ENCODE measurements at places on chromosomes 2 and 18.

GRCh38 chr2:168678153-168678853 is 124.1 kb upstream of the NOSTRIN start:
- DNase-seq = no peak

- DNase-seq = no peak
Observed at GRCh38 chr2:159128191-159128590, 158.3 kb downstream of the WDSUB1 start.

GRCh38 chr2:226829721-226830631 is 5.9 kb upstream of the RHBDD1 start:
- DNase-seq = no peak

- DNase-seq = no peak
Observed at GRCh38 chr2:45458909-45459563, 152.0 kb downstream of the SRBD1 start.

- DNase-seq = no peak
Observed at GRCh38 chr2:208265371-208265800, 669 bp upstream of the PIKFYVE start.

DNA sequence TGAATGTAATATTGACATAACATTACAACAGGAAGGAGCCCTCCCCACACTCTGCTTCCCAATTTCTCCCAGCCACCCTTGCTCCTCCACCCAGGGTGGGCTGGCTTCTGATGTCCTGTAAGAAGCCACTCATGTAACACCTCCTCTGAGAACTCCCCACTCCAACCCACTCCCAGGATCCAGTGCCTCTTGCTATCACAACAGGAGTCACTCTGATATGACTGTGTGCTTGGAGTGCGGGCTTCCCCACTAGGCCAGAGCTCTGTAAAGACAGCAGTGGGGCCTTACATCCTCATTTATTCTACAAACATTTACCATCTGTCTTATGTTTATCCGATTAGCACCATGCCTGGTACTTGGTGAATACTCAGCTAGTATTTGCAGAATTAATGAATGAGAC is 65.1 kb downstream of the PTGR3 start:
- DNase-seq = no peak

DNA sequence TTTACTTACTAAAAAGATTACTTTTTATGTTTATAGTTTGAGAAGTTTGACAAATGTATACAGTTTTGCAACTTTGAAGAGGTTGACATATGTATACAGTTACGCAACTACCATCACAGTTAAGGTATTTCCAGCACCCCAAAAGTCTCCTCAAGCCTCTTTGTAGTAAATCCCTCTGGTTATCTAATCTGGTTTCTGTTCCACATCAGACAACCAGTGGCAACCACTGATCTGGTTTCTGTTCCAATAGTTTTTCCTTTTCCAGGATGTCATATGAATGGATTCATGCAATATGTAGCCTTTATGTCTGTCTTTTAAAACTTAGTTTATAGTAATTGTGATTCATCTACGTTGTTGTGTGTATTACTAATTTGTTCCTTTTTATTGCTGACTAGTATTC is 23.5 kb downstream of the IFIH1 start:
- DNase-seq = no peak

DNA sequence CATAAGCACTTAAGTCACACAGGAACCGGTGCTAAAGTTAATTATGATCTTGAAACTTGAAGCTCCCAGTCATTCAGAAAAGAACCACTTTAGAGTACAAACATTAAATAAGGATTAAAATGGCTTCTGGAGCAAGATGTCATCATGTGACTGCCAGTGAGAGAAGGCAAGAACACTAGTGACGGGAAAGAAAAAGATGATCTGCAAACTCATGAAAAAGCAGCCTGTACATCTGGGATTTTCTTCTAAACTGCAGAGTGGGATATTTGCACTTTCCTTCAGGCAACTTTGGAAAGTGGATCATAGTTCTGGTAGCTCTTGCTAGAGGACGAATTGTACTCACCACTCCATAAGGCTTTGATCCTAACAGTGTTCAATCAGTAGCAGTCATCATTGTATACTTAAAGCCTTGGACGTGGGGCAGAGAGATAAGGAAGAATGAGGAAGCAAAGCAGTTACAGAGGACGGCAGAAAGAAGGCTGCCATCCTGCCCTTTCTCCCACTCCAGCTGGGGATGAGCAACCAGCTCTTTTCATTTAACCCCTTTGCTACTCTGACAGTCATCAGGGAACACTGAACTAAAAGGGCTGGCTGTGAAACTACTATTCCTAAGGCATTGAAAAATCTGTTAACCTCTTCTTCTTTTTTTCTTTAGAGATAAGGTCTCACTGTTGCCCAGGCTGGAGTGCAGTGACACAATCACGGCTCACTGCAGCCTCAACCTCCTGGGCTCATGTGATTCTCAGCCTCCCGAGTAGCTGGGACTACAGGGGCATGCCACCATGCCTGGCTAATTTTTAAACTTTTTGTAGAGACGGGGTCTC is 18.1 kb downstream of the ABHD3 start:
- DNase-seq = no peak

GRCh38 chr2:85342156-85342555 is 12.2 kb downstream of the RETSAT start:
- DNase-seq = no peak

DNA sequence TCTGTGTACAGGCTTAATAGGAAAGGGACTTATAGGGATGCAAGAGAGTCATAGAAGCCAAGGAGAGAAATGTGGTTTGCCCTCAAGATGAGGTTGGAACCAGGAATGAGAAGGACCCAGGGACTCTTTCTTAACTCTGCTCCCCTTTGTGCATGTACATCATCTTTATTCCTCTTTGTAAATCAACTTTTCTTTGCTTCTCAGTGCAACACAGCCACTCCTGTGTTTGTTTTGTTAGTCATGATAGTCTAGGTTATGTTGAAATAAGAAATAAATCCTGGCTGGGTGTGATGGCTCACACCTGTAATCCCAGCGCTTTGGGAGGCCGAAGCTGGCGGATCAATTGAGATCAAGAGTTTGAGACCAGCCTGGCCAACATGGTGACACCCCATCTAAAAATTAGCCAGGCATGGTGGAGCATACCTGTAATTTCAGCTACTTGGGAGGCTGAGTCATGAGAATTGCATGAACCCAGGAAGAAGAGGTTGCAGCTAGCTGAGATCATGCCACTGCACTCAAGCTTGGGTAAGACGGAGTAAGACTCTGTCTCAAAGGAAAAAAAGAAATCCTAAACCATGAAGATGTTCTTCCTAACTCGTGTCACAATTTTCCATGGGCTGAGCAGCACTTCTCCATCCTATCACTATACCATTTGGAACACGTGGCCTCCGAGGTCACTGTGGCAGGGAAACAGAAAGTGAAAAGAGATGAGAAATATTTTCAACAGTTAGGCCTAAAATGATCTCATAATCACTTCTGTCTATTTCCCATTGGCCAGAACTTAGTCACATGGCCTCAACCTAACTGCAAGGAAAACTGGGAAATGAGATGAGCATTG is 73.0 kb upstream of the TMEM17 start:
- no peak for DNase-seq

DNA sequence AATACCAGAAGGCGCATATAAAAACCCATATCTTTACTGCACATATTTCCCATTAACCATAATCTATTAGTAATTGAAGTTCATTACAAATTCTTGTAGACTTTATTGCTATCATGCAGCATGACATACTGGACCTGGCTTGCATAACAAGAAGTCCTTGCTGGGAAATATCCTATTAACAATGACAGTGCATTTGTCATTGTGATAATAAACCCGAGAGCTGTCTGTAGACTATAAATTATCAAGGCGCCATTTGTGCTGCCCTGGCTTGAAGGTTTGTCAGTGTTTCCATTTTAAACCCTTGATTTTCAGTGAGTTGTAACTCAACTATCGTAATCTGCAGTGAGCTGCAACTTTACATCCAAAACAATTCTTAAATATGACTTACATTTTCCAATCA is 59.0 kb downstream of the HNMT start:
- DNase-seq = no peak

GRCh38 chr2:160096409-160096808 is 34.0 kb upstream of the PLA2R1 start:
- DNase-seq = no peak

GRCh38 chr2:221095356-221095755 is 476.7 kb downstream of the EPHA4 start:
- DNase-seq = no peak

DNA sequence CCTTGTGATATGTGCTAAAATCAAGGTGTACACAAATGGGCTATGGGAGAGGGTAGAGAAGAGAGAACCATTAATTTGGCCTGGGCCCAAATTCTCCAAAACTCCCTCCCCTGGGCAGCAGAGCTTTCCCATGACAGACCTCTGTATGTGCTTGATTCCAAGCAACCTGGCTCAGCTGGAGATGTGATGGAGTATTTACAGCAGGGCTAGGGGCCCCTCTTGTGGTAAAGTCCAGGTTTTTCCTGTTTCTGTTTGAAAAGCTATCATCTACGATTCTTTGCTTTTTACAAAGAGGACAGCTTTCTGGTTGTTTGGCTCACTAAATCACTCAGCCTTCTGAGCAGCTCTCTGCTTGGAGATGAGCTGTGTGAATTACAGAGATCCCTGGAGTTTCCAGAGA is 40.3 kb downstream of the KCNS3 start:
- DNase-seq = no peak

GRCh38 chr18:9135912-9136314 is 668 bp upstream of the ANKRD12 start:
- DNase-seq = no peak

GRCh38 chr2:98297817-98298682 is 48.2 kb upstream of the CNGA3 start:
- no peak for DNase-seq

DNA sequence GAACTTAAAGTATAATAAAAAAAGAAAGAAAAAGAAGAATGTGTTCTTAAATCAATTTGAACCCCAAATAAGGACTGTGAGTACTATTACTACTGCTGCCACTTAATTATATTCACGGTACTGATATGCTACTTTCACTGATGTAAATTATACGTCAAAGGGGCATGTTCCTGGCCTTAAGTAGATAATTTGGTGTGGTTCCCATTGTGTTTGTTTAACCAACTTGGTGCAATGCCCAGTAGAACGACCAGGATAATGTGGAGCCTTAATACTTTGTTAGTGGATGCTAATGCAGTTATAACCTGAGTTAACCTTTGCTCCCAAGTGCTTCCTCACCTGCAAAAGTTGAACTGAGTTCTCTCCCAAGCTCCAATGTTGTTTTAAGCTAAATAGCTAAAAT is 142.0 kb downstream of the NR4A2 start:
- DNase-seq = no peak

GRCh38 chr2:95052307-95052706 is 26.8 kb downstream of the MAL start:
- DNase-seq = no peak

GRCh38 chr2:155377931-155378444 is 679.5 kb downstream of the KCNJ3 start:
- no peak for DNase-seq

DNA sequence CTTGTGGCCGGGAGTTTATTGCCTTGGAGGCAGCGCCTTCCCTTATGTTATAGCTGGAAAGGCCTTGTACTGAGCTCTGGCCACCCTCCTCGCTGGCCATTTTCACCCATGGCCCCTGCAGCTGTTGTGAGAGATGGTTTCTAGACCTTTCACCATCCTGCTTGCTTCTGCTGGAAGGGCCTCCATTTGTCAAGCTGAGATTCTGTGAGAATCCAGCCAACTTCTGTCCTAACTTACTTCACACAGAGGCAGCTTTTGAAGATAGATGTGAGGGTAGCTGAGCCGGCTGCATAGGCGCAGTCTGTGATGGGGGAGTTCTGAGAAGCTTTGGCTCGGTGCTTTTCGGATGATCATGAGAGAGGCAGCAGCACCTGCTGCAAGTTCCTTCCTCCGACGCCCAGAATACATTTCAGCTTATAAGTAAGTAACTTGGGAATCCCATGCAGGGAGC is 8.7 kb downstream of the CTIF start:
- DNase-seq = no peak

GRCh38 chr2:236861196-236861875 is 224.4 kb upstream of the COPS8 start:
- DNase-seq = no peak

GRCh38 chr2:217905395-217905794 is 97.4 kb downstream of the TNS1 start:
- no peak for DNase-seq

- DNase-seq = no peak
Observed at GRCh38 chr2:208491641-208492040, 85.0 kb downstream of the PTH2R start.

- DNase-seq = no peak
Observed at GRCh38 chr2:138201286-138201685, 237.0 kb downstream of the HNMT start.

- no peak for DNase-seq
Observed at GRCh38 chr2:15633043-15633970, 41.6 kb downstream of the DDX1 start.

DNA sequence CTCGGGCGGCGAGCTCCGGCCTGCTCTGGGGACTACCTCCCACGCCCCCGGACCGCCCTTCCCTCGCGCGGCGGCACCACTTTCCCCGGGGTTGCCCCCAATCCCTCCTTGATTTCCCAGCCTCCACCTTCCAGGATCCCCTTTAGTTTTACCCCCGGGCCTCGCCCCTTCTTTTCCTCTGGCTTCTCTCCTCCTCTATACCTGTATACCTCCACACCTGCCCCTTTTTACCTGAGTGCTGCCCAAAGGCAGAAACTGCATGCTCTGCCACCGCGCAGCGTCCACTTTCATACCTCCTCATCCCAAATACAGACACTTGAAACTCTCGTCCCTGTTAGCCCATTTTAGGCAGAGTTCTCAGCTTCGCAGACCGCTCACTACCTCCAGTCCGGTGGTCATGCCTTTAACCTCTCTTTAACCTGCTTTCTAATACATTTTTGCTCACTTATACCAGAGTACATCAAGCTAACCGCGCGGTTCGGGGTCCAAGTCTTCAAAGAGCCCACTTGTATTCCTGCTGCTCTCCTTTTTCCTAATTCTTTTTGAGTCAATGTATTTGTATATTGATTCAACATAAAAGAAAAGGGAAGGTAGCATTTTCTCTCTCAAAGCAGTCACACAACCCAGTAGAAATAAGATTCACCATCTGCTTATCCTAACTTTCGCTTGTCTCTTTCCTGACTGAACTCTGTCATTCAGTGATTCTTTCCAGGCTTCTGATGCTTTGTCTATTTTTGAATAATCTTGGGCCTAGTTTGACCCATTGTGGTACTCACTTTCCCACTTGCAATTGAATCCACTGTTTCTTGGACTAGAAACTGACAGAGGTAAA is 901 bp downstream of the SPOPL start:
- DNase-seq = no peak

DNA sequence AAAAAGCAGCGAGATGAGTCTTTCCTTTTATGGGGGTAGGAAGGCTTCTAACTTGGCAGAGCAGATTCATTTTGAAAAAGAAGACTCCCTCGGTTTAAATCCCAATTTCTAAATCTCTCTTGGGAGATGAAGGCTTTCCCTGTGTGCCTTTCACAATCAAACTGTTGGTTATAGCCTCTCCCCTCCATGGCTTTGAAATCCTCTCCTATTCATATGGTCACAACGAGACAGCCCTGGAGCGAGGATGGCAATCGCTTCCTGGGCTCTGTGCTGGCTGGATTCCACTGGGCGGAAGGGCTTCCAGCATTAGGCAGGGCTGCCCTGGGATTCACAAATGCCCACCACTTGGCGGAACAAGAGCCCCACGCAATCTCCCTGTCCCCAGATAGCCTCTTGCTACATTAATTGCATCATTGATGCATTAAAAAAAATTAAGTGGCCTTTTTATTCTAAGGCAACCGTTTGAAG is 1.6 kb downstream of the CAVIN2 start:
- no peak for DNase-seq

All from activated B cell treated with CpG ODN at 0.5 μM for 24 hours (primary cell).